HEK293T (cell line): ENCODE measurements at places on chromosomes 13 and 19.

DNA sequence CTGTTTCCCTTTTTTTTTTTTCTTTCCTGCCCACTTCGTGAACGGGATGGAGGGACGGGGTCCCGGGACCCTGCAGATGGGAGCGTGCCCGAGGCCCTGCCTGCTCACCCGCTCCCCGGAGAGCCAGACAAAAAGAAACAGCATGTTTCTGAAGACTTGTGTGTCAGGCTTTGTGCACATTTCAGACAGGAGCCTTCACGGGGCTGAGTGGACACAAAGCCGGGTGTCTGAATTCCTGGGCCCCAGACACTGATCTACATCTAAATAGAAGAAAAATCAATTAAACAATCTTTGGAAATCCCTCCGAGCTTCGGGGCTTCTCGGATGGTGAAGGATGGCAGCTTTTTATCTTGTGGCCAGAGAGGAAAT lies 4.2 kb downstream of the PGPEP1 start:
- no peak for DNase-seq

GRCh38 chr19:40348961-40349507 lies 539 bp downstream of the PLD3 start:
- DNase-seq: no peak

- DNase-seq: no peak
Measured at GRCh38 chr19:54485851-54486250, 12.8 kb upstream of the CDC42EP5 start.

- DNase-seq: peak; percentile 77
Measured at GRCh38 chr13:102798581-102799425, at the start of the genes BIVM and POGLUT2. BIVM (plus strand) TSS chr13:102799119; CDS start chr13:102807268, 8,149 bp downstream. POGLUT2 (minus strand) TSS chr13:102798976; CDS start chr13:102798670, 306 bp downstream.

DNA sequence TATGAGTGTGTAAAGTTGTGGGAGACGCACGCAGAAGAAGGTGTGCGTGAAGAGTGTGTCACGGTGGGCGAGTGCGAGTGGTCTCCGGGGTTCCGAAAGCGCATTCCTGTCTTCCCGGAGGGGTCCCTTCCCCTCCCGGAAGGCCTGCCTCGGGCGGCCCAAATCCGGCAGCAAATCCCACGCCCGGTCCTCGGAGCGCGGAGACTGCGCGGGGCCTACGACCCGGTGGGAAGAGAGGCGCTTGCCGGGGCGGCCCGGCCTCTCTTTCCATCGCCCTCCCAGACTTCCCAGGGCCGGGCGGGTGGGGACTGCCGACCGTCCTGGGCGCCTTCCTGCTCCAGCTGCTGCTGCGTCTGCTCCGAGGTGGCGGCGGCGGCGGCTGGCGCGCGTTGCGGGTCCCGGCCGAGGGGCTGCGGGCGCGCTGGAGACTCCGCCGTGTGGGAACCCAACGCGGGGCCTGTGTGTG lies 2.1 kb downstream of the ZIC5 start:
- DNase-seq: no peak

DNA sequence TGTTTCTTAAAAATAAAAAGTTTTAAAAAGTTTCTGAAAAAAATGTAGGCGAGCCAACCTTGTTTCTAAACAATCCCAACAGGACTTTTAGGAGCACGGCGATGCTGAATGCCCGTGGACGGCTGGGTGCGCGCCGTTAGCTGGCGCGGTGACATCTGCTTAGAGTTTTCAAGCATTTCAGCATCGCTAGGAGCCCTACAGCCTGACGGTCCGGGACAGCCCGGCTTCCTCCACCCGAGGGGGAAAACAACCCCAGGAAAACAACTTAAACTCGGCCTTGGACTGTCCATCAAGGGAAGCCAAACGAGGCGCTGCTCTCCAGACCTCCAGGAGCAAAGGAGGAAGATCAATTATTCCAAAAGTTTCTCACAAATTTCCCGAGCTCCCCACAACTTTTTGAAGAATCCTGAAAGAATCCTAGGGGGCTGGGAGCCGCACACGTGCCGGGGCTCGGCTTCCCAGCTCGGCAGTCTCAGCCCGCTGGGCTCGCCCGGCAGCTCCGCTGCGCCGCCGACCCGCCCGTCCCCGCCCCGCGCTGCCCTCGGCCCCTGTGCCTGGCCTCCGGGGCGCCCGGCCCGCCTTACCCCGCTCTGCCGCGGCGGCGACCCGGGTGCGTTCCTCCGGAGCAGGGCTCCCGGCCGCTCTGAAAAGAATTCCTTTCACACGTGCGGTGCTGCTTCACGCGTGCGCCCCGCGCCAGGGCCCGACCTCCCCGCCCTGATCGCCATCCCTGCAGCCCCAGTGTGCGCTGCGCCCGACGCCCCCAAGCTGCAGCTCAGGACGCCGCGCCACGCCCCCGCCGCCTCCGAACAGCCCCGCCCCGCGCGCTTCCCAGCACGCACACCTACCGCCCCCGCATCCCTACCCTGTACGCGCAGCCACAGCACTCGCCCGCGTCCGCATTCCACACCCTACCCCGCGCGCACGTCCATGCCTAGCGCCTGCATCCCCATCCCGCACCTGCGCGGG lies at the start of gene GJA3:
Gene GJA3, minus strand, starts transcription at position 747 of the 969 bp plus-strand sequence. CDS start 17,764 bp downstream, outside the sequence.
- DNase-seq: peak; percentile 25

DNA sequence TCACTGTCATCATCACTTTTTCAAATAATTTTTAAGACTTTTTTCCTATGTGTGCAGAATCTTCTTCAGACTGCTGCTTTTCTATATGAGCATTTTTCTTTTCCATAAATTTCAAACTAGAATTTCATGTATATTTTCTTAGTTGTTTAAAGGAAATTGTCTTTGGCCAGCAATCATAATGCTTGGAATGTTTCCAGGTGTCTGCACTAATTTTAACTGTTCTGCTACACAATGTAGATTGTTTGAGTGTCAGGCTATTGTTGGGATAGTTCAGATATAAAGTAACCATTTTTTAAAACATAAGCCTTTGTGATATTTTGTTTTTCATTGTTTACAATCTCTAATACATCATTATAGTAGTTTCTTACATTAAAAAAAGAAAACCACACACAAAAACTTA lies 1418.5 kb downstream of the EFNB2 start:
- DNase-seq: no peak

- peak; percentile 45 for DNase-seq
Measured at GRCh38 chr13:113209336-113209758, at the start of gene CUL4A. CUL4A (plus strand) TSS chr13:113209613; CDS start chr13:113209628, 15 bp downstream.

DNA sequence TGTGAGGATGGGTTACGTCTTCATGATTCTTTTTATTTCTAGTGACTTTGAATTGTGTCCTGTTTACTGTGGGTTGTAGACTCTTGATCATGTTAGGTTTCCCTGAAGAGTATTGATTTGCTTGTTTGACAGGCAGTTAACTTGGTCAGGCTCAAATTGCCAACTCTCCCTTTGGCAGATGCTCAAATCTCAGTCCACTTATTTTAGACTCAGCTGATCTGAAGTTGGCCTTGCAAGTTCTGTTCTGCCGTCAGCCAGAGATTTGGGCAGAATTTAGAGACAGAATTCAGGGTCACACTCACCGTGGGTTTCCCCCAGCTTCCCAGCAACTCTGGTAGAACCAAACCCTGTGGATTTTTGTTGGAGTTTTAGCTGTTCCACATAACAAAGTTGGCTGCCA lies 71.6 kb upstream of the TEX29 start:
- no peak for DNase-seq
